ENCODE measurements at places on chromosomes 7 and 10. TPM values are rescaled to one million over a fixed set of nuclear protein-coding genes. Genes with fewer than 3 reads are reported as not detected.

The SEMA3D gene
- total RNA-seq: 15.9 TPM

The FAM25A gene
- total RNA-seq: not detected

GRCh38 chr7:23332193-23332592 is 33.1 kb downstream of the MALSU1 start:
- no peak for DNase-seq

- no peak for DNase-seq
Observed at GRCh38 chr10:43386981-43387677, 15.7 kb downstream of the FXYD4 start.

GRCh38 chr7:81120803-81121202 is 202.0 kb upstream of the SEMA3C start:
- no peak for DNase-seq

- no peak for DNase-seq
Observed at GRCh38 chr7:34761206-34761605, 103.2 kb downstream of the NPSR1 start.

All from sciatic nerve (tissue), 2 donors.